CD4-positive, alpha-beta T cell treated with Interleukin-4 for 1 hour (primary cell): ENCODE measurements at places on chromosomes 7 and 10.

DNA sequence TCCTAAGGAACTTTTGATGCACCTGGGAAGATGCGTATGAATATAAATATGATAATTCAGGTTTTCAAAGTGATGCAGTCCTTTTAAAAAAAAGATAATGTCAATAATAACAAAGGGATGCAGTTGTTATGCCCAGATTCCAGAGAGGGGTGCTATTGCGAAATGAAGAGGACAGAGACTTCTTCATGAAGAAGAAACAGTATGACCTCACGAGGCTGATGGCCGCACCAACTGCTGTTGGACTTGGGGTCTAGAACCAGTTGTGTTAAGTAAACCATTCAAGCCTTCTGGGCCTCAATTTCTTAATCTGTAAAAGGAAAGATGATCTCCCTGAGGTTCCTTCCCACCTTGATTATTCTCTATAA is 55.1 kb downstream of the LYZL2 start:
- no peak for DNase-seq

DNA sequence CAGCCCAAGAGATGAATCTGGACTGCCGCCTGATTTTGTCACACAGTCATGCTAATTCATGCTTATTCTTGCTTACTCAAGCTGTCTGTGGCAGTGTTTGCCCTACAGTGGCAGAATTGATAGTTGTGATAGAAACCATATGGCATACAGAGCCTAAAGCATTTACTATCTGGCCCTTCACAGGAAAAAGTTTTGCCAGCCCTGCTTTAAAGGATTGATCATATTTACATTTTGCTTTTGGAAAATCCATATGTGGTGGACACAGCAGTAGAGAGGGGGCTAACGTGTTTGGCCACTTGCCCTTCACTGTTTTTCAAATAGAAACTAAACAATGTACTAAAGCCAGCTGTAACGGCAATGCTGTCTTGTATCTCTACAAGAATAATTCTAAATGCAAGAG is 974.0 kb upstream of the GHITM start:
- DNase-seq: no peak

- no peak for DNase-seq
These were observed 280.9 kb downstream of the LRMDA start for GRCh38 chr10:75712242-75712880.

DNA sequence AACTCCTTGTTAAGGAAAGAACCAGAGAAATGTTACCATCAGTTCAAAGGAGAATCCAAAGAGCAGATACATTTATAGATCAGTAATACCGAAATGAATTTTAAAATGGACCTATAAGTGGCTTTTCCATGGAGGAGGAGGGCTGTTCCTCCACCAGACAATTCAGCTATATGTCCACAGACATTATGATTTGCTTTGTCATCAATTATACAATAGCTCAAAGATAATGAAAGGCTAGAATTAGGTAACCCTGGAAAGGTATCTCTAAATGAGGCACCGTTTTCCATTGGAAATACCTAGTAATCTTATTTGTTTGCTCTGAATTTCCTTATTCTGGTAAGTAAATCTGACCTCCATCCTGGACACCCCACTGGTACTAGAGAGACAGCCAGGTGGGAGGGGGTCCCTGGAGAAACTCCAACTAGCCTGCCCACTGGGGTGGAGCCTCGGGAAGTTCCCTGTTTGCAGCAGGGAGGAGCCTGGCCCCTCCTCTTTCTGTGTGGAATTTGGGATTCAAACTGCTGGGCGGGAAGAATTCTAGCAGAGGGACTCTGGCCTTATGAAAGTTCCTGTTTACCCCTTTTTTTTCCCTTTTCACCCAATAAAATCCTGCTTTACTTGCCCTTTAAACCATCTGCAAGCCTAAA is 218.0 kb downstream of the PHF14 start:
- no peak for DNase-seq

GRCh38 chr7:158734861-158735260 is 30.3 kb upstream of the NCAPG2 start:
- DNase-seq: no peak

GRCh38 chr10:354901-355617 is 219.8 kb downstream of the ZMYND11 start:
- DNase-seq: no peak

DNA sequence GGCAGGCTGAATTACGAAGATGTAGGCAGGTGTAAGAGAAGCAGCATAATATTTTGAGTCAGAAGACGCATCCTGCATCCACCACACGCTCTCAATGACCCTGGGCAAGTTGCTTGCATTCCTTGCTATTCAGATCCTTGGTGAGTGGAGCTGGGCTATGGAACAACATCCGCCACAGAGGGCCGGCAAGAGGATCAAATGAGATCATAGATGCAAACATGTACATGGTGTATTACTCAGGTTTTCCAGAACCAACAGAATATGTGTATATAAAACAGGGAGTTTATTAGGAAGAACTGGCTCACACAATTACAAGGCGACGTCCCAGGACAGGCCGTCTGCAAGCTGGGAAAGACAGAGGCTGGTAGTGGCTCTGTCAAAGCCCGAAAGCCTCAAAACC is 51.5 kb downstream of the ADAM12 start:
- no peak for DNase-seq

DNA sequence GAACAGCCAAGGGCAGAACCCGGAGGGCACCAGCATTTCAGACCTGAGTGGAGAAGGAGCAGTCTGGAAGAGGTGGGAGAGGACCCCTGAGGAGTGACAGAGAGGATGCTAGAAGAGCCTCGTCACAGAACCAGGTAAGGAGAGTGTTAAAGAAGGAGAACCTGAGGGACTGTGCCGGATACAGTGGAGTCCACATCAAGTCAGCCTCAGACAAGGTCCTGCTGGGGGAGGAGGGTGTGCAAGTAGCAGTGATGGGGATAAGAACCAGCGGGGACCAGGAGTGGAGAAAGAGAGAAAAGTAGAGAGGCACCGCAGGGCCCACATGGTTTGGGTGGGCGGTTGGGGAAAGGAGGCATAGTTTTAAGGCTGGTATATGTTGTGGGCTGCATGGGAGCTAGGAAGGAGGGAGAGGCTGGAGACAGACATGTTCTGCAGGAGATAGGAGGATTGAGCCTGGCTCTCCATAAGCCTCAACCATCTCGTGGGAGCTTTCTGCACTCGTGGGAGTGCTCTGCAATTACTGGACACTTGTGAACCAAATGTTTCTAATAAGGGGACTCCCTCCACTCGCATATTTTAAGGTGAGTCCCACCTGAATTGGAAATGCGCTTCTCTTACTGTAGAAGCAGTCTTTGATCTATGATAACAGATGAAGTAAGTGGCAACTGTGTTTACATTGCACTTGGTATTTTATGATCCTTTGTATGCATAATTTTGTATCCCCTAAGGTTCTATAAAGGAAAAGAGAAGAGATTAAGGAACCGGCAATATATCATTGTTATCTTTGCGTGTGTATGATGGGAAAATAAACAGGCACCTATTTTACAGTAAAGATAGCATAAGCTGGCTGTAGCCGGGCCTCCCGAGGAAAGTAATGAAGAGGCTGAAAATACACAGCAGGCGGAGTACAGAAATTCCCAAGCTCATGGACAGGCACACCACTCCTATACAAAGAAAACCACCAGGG is 154.8 kb downstream of the ADAM12 start:
- DNase-seq: no peak

GRCh38 chr10:108905821-108906220 is 1017.5 kb downstream of the XPNPEP1 start:
- no peak for DNase-seq

DNA sequence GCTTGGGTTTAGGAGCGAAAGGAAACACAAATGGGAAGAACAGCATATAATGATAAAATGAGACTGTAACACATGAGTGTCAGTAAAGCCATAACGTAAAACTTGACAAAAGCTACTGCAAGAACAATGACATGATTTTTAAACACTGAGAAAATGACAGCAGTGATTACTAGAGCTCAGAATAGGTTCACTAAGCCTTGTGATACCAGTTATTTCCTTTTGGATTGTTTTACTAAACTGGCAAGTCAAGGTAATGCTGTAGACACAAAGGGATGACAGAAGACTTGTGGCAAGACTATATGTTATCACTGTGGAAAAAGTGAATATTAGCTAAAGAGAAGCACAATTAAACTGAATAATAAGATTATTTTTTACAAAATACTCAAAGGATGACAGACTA is 12.7 kb downstream of the NCOA4 start:
- no peak for DNase-seq

DNA sequence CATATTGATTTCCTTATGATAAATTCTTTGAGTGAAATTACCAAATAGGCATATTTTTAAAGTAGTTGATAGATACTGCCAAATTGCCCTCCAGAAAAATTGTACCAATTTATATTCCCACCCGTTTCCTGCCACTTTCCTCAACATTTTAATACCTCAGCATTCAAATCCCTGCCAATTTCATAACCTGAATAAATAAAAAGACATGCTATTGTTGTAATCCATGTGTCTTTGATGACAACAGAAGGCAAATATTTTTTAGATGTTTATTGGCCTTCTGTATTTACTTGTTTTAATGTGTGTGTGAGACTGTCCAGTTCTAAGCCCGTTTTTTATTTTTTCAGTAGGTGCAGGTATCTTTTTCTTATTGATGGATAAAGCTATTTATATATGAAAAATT is 71.7 kb downstream of the TEX36 start:
- DNase-seq: no peak

- DNase-seq: peak; percentile 11
These were observed 3.7 kb downstream of the AGR2 start for GRCh38 chr7:16801111-16801542.

DNA sequence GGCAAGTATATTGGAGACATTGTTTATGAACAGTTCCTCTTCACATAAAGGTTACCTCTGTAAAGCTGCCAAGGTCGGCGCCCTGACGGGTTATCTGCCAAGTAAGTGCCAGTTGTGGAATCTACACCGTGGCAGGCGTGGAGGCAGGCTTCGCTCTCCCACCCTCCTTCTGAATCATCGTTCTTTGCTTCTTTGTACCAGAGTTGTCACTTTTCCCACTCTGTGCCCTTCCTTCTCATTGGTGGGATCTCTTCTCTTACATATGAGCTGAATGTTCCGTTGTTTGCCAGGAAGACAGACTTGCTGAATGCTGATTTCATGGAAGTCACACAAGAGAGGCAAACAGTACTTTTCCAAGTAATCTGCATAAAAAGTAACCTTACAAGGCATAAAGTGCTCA is 40.6 kb upstream of the PTPRZ1 start:
- no peak for DNase-seq

GRCh38 chr7:43944286-43944685 is 18.1 kb downstream of the UBE2D4 start:
- no peak for DNase-seq
